ENCODE measurements at places on chromosomes 3 and 15.

GRCh38 chr15:58909616-58910015 is 23.9 kb downstream of the SLTM start:
- no peak for DNase-seq

GRCh38 chr3:194165271-194166018 is 29.5 kb downstream of the HES1 start:
- no peak for DNase-seq

GRCh38 chr3:57060089-57060821 is at the start of gene SPATA12:
SPATA12 (plus strand) TSS chr3:57060664; CDS start chr3:57073695, 13,031 bp downstream.
- no peak for DNase-seq

- DNase-seq: no peak
Observed at GRCh38 chr3:157582637-157582973, 79.4 kb upstream of the VEPH1 start.

DNA sequence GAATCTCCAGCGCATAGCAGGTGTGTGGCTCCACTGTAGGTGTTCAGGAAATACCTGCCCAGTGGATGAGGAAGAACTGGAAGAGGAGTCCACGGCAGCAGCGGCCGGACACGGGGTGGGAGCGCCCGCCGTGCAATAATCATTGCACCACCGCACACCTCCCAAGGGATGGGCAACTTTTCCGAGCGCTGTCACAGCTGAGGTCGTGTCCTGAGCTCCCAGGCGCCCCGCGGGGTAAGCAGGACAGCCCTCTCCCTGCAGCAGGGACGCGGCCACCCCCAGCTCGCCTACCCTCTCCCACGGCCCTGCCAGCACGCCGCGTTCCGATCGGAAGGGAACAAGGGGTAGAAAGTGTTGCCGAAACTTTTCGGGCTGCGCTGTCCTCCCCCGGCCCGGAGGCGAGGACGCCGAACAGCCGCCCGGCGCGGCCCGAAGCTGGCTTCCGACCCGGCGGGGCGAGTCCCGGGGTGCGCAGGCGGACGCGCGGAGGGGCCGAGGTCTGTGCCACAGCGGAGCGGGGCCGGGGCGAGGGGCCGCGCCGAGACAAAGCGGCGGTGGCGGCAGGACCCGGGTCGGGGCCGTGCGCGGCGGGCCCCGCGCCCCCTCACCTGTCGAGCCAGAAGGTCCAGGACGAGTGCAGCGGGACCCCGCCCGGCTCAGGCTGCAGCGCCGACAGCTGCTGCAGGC is 475 bp downstream of the EIF4E3 start:
- no peak for DNase-seq

GRCh38 chr3:50433954-50434353 is 69.5 kb downstream of the CACNA2D2 start:
- no peak for DNase-seq

GRCh38 chr15:55737373-55737772 is 5.6 kb downstream of the PRTG start:
- DNase-seq: no peak

DNA sequence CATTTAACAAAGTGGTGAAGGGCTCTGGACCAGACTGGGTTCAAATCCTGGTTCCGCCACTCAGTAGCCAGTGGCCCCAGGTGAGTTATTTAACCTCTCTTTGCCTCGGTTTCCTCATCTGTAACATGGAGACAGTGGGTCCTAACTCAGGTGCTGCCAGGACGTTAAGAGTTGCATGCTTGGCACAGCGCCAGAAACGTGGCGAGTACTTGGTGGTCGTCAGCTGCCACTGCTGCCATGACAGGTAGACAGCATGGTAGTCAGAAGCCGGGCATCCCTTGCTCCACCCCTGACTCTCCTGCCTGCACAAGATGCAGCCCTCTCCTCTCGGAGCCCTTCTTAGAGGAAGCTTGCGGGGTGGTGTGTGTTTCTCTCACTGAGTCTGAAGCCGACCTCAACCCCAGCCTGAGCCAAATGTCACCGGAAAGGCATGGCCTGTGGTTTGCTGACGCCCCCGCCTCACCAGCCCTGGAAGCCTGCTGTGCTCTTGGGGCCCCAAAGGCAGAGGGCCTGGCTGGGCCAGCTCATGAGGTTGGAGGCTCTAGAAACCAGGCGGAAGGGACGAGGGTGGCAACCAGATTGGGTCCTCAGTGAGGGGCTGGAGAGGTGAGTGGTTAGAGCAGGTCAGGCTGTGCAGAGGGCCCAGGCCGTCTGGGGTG is 160.8 kb upstream of the TLE3 start:
- peak; percentile 51 for DNase-seq

DNA sequence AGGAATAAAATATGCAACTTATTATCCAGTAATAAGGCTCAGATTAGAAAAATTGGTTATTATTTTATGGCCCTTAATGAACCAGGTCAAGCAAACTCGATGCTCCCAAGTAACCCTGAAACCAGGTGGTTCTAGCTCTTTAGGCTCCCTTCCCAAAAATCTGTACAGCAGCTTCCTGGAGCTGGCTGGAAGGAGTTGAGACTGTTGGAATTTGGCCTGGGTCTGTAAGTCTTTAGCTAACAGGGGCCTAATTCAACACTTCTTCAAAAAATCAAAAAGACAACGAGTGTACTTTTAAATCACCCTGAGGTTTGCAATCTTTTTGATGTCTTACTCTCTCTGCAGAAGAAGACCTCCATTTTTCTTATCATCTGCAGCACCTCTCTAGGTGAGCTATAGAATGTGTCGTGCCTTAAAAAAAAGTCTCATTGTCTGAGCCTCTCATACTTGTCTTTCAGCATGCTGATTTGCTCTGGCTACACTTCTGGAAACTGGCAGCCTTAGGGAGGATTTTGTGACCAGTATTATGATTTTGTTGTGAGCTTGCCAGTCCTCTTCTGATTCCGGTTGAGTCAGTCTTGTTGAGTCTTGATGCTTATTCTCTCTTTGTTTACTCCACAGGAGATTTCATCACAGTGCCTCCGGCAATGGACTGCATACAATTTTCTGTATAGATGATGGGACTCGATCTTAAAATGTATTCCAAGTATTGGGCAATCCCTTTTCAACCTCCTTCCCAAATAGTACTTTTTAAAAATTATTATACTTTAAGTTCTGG is 235.0 kb upstream of the KBTBD8 start:
- no peak for DNase-seq

DNA sequence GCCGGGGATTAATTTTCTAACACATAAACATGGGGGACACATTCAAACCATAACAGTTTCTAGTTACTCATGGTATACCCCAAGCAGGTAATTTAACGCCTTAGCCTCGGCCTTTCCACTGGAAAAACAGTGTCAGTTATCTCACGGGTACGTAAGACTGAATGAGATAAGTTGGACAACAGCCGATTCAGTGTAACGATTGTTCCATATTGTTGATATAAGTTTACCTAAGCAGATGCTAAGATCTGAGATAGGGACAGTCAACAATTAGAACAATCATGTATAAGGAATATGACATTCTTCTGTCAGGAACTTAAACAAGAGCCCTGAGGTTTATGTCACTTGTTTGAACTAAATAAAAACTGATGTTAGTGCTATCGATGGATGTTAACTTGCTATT is 130.8 kb downstream of the GHSR start:
- DNase-seq: no peak

GRCh38 chr3:33317963-33318709 is 40.9 kb downstream of the FBXL2 start:
- no peak for DNase-seq

- no peak for DNase-seq
Observed at GRCh38 chr15:90597577-90597976, 67.9 kb downstream of the CRTC3 start.

DNA sequence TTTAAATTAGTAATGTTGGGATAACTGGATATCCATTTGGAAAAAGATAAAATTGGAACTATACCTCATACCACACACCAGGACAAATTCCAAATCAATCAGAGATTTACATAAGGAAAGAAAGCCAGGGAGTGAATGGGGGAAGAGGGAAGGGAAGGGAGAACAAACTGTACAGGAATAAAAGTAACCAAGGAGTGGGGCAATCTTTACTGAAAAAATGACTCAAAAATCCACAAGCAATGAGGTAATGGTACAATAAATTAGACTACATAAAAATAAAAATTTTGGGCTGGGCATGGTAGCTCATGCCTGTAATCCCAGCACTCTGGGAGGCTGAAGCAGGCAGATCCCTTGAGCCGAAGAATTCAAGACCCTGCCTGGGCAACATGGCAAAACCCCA is 82.6 kb downstream of the MLH1 start:
- no peak for DNase-seq

- no peak for DNase-seq
Observed at GRCh38 chr3:79162653-79163052, 605.1 kb downstream of the ROBO1 start.

DNA sequence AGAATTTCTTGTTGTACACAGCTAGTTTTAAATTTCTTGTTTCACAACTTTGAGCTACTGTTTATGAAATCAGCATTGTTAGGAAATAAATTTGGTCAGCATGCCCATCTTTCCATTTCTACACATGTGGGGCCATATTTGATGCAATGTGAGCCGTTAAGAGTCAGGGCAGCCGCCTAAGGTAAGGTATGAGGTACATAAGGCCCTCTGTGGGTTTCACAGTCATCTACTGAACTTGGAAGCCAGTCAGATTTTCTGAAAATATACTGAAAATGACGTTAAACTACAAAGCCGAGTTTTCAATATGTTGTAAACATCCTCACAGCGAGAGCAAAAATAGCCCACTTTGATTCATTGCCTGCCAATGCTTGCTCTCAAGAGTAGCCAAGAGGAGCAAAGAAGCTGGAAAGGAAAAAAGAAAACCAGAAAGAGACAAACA is 94.7 kb upstream of the PDZRN3 start:
- no peak for DNase-seq

Data from activated naive CD8-positive, alpha-beta T cell treated with anti-CD3 and anti-CD28 coated beads, Interleukin-2, amount 50 U/mL, for 16 hours (primary cell).